ENCODE measurements at places on chromosomes 1 and 21.

DNA sequence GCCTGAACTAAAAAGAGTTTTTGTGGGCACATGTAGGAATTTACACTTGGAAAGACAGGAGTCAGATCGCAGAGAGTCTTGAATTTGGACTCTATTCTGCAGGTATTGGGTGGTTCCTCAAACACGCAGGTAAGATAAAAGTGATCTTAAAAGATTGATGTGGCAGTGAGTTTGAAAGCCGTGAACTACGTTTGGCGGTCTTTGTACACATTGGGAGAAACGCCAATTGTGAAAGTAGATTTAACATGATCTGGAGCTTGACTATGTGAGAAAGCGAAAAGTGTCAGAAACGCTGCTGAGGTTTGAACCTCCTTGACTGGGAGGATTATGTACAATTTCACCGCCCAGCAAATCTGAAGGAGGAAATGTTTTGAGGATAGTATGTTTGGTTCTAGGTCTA lies 1.5 kb upstream of the PPP2R5A start:
- DNase-seq = no peak

GRCh38 chr1:184743062-184743756 lies 11.4 kb downstream of the EDEM3 start:
- no peak for DNase-seq

DNA sequence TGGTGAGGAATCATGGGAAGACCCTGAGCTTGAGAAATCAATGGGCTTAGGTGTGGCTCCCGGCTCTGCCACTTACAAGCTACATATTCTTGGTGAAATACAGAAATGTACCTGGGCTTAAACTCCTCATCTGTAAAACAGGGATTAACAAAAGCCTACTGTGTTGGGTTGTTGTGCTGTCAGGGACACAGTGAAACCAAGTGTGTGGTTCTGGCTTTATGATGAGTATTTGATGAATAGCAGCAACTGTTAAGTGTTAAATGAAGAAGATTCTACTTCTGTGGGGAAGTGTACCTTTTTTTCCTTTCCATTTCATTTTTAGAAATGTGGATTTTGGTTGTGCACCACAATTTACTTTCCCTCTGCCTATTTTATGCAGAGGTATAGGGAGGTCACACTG lies 41.1 kb upstream of the DUSP10 start:
- no peak for DNase-seq

- DNase-seq = no peak
Observed at GRCh38 chr1:14968251-14968851, 185.2 kb upstream of the TMEM51 start.

- DNase-seq = no peak
Observed at GRCh38 chr1:224262373-224263054, 67.5 kb downstream of the NVL start.

GRCh38 chr1:224432672-224433040 lies 1.9 kb downstream of the WDR26 start:
- no peak for DNase-seq

- no peak for DNase-seq
Observed at GRCh38 chr1:108208724-108209446, 8.7 kb upstream of the SLC25A24 start.

DNA sequence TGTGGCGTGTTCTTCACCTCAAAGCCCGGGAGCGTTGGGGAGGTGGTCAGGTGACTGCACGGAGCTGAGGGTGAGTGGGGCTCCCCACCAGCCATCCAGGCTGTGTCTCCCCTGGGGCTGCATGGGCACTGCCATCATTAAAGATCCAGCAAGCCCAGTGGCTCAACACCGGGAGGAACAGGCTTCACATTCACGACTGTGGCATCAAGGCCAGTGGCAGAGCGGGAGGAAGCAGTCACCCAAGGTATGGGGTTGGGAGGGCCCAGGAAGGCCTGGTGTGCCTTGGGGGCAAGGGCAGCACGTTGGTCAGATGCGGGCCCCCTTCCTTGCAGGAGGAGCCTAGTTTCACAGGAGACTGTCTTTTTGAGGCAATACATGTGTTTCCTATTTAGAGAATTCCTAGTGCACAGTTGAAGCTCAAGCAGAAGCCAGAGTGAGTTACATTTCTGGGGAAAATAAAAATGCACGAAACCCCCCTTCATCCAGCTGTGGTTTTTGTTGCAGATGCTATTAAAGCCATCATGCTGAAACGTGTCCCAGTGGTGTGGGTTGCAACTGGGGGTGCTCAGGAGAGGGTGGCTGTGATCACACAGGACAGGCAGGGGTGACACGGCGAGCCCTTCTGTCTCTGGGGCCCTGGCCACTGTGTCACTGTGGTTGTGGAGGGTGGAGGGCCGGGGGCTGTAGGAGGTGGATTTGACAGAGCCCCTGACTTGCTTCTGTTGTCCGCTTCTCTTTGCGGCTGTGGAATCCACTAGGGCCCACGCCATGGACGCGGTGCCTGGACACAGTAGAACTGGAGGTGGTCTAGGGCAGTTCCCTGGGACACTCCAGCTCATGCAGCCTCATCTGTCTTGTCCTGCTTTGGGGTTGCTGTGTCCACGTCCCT lies 34.1 kb downstream of the SNAP47 start:
- no peak for DNase-seq

DNA sequence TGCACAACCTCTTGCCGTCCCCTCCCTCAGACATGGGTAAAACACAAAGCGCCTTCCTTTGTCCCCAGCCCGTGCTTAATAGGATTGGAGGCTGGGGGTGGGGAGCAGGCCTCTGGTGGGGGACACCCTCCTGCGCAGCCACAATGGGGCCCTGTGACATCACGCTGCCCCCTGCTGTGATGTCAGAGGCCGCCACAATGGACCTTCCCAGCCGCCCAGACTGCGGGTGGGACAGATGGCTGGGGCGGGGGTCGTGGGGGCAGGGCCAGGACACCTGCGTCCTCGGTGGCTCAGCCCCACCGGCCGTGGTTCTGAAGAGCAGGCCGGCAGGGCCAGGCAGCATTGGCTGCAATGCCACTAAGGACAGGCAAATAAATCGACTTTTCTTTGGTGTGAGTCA lies 39.9 kb downstream of the EPHA2 start:
- DNase-seq = no peak

DNA sequence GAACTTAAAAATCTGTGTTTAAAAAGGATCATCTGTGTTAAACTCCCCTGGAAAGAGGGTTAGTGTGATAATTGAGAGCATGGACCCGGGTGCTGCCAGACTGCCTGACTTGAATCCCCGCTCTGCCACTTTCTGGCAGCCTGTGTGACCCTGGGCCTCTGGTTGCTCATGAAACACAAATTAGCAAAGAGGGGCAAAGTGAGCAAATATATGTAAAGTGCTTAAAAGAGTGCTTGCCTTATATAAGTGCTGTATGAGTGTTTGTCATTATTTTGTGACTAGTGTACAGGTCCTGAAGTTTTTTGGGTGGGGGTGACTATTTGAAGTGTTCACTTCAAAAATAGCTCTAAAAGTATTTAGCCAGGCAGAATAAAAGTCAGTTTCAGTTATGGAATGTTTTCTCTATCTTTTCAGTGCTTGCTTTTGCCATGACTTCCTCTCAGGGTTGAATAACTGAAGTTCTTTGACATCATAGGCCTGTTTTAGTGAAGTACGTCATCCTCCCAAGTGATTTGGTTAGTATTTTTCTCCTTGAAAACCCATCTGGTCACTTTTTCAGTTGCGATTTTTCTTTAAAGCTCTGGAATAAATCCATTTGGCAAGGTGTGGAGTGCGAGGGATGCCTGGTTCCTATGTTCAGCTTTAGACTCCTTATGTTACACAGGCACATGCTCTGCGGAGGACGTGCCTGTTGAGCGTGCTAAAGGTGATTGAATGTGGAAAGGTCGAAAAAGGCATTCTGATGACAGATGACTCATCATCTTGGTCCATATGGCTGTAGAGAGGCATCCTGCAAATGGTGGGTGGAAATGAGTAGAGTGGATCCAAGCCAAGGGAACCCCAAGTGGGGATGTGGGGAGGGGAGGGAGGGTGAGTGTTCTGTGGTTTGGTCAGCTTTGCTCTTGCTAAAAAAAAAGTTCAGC lies 47.8 kb downstream of the AK4 start:
- DNase-seq = no peak

DNA sequence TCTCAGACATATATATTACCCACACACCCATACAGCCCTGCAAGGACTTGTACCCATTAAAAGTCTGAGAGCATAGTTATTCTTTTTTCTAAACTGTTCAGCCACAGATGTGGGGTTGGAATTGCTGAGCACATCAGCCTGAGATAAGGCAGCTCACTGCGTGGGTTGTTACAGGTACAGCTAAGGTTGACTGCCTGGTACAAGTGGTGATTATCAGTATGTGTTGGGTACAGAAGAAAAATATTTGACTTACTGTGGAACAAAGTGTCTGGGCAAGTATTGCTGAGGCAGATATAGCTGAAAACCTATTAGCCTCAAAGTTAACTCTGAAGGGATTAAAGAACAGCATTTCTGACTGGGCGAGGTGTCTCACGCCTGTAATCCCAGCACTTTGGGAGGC lies 5.0 kb downstream of the STX12 start:
- DNase-seq = no peak

DNA sequence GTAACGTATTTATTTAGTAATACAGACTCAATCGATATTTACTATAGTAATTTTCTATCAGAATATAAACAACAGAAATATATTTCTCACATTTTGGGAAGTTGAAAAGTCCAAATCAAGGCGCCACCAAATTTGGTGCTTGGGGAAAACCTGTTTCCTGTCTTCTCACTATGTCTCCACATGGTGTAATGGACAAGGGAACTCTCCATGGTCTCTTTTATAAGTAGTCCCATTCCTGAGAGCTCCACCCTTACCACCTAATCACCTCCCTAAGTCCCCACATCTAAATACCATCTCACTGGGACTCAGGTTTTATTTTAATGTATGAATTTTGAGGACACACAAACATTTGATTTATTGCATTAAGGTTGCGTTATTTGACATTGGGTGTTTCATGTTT lies 848.0 kb downstream of the LTN1 start:
- DNase-seq = no peak

DNA sequence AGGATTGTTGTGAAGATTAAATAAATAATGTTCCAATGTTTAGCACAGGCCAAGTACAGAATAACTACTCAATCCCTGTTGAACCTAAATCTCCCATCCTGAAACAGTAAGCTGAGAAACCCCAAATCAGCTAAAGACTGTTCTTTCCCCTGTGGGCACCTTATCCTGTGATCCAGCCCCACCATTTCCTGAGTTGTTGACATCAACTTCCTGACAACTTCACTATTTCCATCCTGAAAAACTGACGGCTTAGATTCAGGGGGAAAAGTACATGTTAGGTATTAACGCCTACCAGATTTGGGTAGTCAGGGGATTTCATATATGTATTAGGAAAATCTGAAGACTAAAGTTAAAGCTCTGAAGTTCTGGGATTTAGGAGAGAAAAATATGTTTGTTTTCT lies 51.7 kb upstream of the PALMD start:
- DNase-seq = no peak

- DNase-seq = no peak
Observed at GRCh38 chr1:186927884-186928283, 99.1 kb downstream of the PLA2G4A start.

- DNase-seq = no peak
Observed at GRCh38 chr1:63408331-63408730, 40.9 kb downstream of the ALG6 start.

DNA sequence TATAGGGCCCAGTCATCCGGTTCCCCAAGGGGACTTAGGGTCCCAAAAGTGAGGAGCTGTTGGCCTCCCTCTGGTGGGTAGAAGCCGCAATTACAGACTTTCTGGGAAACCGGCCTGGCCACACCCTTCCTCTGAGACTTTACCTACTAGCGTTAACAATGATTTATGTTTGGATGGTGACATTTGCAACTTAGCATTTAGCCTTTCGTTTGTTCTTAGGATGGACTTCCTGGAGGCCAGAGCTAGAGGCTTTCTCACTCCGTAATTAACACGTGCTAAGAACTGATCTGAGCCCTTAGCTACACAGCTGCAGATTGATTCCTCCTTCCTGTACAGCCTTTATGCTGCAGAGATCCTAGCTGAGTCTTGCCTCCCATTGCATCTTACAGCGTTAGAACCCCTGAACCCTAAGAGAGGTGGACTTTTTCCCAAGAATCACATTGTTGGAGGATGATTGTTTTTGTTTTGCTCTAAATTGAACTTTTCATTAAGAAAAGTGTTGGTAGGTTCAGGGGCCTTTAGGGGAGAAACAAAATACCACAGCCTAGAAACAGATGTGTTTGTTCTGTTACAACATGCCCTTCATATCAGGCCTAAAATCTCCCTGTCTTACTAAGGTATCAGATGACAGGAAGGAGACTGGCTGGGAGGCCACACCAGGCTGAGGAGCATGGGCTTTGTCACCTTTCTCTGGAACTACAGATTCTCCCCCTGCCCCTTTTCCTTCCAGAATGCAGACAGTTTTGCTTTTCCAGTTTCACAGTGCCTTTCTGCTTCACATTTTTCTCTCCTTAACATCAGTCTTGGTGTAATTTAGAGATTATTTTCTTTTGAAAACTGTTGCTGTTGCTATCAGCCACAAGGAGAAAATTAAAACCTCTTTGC lies 1.9 kb downstream of the S100A11 start:
- DNase-seq = no peak

- DNase-seq = no peak
Observed at GRCh38 chr1:209580577-209580976, 2.9 kb upstream of the CAMK1G start.

DNA sequence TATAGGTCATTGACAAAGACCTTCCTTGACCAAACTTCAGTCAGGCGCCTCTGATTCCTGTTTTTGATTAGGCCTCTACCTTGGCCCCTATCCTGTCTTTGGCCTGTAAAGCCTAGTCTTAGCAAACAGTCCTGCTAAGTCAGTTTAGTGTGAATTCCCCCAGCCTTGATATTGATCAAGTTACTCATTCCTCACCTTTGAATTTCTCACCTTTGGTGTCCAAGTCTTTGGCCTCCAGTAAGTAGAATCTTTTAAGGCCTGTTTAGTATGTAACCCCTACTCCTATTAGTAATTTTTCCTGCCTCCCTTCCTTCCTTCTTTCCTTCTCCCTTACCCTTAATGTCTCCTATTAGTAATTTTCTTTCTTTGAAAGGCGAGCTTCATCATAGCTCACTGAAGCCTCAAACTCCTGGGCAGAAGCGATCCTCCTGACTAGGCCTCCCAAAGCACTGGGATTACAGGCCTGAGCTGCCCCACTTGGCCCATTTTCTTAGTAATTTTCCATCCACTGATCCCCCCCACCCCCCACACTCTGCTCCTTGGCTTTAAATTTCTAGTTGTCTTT lies 13.0 kb upstream of the ZNF692 start:
- no peak for DNase-seq

DNA sequence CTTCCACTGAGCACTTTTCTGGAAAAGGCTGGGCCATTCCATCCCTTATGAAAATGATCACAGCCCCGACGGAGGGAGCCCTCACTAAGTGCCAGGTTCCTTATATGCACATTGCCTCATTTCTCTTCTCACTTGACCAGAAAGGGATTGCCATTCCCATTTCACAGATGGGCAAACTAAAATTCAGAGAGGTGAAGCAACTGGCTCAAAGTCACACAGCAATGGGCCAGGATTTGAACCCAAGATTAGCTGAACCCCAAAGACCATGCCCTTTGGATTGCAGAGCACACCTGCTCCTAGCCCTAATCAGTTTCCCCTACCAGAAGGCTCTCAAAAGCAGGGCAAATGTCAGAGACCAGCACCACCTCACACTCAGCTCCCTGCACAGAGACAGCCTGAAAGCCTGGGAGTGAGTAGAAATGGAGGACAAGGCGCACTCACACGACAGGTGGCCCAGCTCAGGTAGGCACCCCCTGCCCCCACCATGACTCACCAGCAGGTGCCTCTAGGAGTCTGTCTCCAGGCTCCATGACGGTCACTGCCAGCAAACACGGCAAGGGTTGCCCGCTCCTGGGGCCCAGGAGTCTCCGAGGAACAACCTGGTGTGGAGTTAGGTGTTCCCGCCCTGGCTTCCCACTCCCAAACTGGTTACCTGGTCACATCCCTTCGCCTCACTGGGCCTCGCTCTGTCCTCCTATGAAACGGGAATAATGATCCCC lies 21.7 kb downstream of the SDC3 start:
- DNase-seq = no peak
